ENCODE measurements at places on chromosomes 7 and 10.

- DNase-seq = no peak
These were observed 2.1 kb upstream of the IDE start for GRCh38 chr10:92575961-92576360.

- DNase-seq = no peak
These were observed 22.5 kb downstream of the CALHM2 start for GRCh38 chr10:103429647-103430046.

GRCh38 chr7:44162785-44163395, 21.8 kb upstream of the MYL7 start:
- DNase-seq = no peak

- peak; percentile 31 for DNase-seq
These were observed 154.8 kb upstream of the PRR15 start for GRCh38 chr7:29408841-29409243.

- DNase-seq = no peak
These were observed 39.5 kb downstream of the XRCC2 start for GRCh38 chr7:152636441-152636840.

DNA sequence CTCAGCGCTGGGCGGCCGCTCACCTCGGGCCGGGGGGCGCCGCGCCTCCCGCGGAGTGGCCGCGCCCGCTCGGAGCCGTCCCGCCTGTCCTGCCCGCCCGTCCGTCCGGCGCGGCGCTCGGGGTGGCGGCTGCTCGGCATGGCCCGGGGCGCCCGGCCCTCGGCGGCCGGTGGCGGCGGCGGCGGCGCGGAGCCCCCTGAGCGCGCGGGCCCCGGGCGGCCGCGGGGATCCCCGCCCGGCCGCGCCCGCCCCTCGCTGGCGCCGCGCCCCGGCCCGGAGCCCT, 338 bp downstream of the SDK1 start:
- no peak for DNase-seq

DNA sequence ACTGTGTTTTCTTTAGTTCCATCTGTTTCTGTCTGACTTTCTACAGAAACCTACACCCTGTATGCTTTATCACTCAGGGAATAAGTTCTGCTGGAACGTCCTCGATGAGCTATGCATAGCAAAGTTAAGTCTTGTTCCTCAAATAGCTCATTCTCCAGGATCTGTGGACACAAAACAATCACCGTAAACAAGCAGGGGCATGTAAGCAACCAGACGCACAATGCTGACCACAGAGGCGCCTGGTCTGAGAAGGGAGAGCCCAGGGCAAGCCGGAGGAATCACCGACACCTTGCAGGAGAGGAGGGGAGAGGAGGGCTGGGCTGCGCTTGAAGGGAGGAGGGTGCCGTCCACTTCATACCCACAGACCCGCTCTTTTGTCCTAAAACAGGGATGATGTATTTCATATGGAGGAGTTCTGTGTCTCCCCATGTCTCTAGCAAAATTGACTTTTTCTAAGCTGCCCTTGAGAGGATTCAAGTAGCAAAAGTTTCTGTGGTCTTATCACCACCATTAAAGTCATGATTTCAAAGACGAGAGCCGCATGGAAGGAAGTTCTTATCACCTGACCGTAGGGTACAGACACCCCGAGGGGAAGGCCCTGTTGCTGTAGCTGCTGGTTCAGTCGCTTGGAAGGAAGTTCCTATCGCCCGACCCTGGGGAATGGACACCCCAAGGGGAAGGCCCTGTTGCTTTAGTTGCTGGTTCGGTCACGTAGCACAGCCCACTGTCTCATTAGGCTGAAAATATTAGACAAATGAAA, 14.3 kb downstream of the CALML3 start:
- no peak for DNase-seq

DNA sequence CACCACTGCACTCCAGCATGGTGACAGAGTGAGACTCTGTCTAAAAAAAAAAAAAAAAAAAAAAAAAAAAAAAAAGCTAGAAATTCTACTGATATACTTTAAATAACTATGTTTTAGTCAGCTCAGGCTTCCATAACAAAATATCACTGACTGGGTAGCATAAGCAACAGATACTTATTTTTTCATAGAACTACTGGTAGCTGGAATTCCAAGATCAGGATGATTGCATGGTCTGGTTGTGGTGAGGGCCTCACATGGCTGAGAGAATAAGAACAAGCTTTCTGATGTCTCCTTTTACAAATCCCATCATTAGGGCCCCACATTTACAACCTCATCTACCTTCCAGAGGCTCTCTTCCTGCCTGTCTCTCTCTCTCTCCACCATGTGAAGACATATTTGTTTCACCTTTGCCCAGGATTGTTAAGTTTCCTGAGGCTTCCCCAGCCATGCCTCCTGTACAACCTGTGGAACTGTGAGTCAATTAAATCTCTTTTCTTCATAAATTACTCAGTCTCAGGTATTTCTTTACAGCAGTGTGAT, 126.7 kb upstream of the SEMA3C start:
- DNase-seq = no peak

DNA sequence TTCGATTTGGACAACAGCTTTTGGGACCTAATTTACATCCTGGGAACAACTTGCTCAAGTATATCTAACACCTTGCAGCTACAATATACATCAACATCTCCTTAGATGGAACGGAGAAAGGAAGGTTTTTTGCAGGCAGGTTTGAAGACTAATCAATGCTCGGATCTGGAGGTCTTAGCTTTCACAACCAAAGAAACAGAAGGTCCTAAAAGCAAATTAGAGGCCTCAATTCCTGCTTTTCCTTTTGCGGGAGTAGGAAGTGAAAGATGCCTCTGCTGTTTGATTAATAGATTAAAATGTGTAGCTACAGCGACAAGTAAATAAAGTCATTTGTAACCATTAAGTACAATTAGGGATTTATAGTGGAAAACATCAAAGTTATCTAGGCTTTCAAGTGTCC, 3.7 kb upstream of the SP8 start:
- DNase-seq = no peak

DNA sequence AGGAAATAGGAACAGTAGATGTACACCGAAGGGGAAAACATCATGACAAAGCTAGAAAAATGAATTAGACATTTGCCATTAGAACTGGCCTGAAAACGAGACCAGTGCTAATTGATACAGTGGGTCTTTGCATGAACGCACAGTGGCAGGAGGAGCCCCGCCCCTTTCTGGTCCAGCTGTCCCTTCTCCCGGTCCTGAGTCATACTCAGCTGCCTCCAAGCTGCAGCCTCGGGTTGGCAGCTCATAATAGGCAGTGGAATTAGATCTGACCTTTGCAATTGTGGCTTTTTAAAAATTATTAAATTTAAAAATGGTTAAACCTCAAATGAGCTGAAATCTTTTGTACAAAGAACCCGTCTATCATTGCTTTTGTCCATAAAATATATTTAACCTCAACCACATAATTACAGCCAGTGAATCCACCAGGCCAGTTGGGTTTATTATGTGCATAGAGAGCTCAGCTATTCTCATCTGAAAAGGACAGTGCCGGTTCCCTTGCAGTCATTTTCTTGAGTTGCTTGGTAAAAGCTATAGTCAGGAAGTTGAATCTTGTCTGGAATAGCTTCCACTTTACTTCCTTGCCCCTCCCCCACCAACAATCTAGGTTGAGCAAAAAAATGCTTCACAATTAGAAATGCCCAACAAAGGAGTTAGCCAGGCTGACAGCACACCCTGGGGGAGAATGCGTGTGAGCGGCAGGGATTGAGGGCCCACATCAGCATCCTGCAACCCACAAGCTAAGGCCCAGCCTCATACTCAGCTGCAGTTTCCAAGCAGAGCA, 147.1 kb downstream of the BUB3 start:
- no peak for DNase-seq

- no peak for DNase-seq
These were observed 835 bp downstream of the COMMD3 start for GRCh38 chr10:22317076-22317370.

- DNase-seq = no peak
These were observed 5.7 kb downstream of the C1GALT1 start for GRCh38 chr7:7188091-7188490.

GRCh38 chr7:94643771-94644545, 12.0 kb downstream of the SGCE start:
- DNase-seq = no peak

- no peak for DNase-seq
These were observed 277.4 kb upstream of the PHYHIPL start for GRCh38 chr10:58898854-58899573.

GRCh38 chr7:127887096-127887495, 144.1 kb downstream of the LRRC4 start:
- DNase-seq = no peak

DNA sequence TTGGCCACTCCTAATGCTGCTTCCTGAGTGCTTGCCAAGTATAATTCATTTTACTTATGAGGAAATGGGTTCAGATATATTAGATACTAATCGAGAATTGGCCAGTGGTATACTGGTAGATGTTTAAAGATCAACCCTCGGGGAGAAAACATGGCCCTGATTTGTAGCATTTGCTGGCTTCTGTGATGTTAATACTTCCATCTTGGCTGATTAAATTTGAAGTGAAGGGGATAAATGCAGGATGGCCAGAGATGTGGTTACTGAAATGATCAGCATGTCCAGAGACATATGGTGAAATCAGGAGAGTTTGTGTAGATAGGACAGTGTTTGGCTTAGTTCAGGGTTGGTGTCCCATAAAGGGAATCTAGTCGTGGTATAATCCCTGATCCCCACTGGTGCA, 11.2 kb downstream of the UBE2D4 start:
- no peak for DNase-seq

DNA sequence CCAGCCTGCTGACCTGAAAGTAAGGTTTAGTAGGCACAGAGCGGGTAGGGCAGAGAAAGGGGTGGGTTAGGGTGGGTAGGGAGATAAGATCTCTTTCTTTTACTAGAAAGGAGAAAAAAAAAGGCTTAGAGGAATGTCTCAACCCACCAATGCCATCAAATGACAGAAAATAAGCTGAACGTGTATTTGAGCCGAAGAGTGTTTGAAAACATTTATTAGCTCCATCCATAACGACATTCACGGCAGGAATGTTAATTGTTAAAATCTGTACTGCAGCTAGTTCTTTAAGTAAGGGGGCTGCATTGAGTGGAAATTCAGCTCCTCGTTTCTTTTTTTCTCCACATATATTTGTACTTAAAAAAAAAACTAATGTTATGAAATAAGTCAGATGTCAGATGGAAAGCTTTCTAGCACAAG, 63.7 kb upstream of the ARID5B start:
- no peak for DNase-seq

DNA sequence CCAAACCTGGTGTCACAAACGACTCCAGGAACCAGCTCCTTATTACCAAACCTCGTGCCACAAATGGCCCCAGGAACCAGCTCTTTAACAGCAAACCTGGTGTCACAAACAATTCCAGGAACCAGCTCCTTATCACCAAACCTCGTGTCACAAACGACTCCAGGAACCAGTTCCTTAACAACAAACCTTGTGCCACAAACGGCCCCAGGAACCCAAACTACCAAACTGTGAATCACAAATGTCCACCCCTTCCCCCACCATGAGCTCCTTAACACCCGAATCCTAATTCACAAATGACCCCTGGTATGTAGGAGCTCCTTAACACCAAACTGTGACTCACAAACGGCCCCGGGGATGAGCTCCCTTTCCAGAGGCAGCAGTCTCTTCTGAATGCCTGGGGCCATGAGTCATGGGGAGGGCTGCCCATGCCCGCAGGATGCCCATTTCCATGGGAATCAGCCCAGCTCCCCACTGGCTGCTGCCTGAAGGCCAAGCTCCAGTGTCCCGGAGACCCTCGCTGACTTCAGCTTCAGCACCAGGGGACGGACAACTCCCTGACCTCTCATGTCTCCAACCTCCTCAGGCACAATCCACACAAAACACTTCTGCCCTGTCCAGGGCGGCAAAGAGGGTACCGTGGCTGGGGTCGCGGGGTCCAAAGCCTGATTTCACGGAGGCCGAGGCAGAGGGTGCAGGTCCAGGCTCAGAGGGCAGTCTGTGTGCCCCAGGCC, 213.1 kb downstream of the ELFN1 start:
- no peak for DNase-seq

DNA sequence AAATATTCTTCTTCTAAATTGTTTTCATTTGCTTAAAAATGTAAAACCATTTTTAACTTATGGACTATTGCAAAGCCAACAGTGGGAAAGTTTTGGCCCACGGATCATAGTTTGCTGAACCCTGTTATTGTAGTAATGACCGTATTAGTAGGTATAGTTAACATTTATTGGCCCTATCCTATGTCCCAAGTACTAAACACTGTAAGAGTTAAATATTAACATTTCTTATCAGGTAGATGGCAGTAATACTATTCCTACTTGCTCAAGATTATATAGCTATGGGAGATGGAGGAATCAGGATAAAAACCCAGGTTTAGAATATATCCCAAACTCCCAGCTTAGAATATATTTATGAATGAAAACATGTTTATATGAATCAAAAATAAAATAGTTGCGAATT, 993.2 kb downstream of the SORCS3 start:
- DNase-seq = no peak

DNA sequence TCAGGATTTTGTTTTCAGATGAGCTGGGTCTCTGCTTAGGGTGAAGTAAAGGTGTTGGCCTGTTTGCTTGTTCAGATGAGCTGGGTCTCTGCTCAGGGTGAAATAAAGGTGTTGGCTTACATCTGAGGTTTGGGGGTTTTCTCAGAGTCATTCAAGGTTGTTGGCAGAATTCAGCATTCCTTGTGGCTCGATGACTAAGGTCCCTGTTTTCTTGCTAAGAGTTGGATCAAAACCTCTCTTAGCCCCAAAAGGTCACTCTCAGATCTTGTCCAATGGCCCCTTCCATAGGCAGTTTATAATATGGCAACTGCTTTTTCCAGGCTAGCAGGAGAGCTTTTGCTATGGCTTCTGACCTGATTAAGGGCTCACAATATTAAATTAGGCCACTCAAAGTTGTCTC, 106.6 kb downstream of the ADAM22 start:
- no peak for DNase-seq

DNA sequence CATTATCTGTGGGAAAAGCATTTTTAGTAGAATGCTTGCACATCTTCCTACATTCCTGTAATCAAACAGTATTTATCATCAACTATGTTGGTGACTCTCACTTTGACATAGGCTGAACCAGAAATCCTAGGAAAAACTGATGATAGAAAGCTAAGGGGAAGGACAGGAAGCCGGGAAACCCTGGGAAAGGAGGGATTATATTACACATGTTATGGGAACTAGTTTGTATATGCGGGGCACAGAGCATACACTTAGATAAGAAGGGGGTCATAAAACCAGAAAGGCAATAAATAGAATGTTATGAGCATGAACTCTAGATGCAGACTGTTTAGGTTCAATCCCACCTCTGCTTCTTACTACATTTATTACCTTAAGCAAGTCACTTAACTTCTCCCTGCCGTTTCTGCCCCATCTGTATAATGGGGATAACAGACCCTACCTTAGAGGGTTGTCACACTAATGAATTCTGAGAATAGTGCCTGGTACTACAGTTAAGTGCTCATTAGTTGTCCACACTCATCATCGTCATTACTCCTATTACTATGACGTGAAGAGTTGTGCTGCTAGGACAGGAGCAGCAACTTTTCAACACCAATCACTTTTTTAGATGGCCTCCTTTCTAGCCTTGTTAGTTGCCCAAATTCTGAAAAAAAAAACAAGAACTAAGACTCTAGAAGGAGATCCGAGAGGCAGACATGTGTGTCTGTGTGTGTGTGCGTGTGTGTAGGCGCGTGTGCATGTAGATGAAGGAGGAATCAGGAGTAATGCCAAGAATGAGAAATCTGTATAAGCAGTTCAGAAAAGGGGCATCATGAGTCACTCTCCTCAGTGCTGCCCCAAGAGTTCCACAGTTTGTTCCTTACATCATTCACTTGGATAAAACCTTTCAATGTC, 52.2 kb downstream of the KMT2C start:
- DNase-seq = no peak

GRCh38 chr7:35556515-35557471, 138.1 kb downstream of the HERPUD2 start:
- DNase-seq = no peak

Data from activated T-cell treated with anti-CD3 and anti-CD28 coated beads for 1 hour (primary cell).